ENCODE measurements at places on chromosomes 13 and 19. TPM values are rescaled to one million over a fixed set of nuclear protein-coding genes. Genes with fewer than 3 reads are reported as not detected.

DNA sequence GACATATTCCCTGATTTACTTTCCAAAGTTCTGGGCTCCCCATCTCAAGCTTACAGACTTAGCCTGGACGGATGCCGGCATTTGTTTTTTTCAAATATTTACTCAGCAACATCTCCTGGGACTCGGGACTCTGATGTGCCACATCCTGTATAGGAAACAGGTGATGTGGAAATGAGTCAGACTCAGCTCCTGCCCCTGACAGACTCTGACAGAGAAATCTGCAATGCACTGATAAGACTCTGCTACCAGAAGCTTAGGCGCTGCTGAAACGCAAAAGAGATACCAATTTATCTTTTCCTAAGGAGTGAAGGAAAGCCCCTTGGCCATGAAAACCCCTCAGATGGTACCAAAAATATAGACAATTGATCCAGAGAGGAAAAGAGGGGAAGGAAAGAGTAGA lies 16.2 kb downstream of the LAIR2 start:
- H3K27ac ChIP-seq, result peak overlapping the region; percentile 82
- DNase-seq, result peak; percentile 69
- H3K27me3 ChIP-seq, result peaks cover 17% of the 10 kb centered on the region
- no peaks in the 10 kb centered on the region for H3K36me3 ChIP-seq
- peak overlapping the region; percentile 9 for H3K4me3 ChIP-seq
- H3K4me1 ChIP-seq, result peaks cover 58% of the 10 kb centered on the region

DNA sequence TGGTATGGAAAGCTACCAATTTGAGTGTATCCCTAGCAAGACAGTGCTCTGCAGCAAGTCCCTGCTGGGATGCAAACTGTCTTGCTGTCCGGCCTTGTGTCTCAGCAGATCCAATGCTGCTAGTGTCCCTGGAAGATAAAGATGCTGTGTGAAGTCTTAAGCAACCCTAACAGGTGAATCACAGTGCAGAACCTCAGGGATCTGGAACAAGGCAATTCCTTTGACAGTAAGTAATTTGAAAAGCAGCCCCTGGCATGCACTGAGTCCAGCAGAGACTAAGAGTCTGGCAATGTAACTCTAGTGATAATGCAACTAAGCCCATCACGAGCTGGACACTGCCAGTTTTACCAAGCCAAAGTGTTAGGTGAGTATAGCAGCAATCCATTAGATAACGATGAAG lies 1.7 kb upstream of the UCHL3 start:
- no peak for DNase-seq
- no peaks in the 10 kb centered on the region for H3K36me3 ChIP-seq
- no peaks in the 10 kb centered on the region for H3K27me3 ChIP-seq

- no peak overlapping the region for H3K4me3 ChIP-seq
- H3K36me3 ChIP-seq, result no peaks in the 10 kb centered on the region
- H3K27ac ChIP-seq, result no peak overlapping the region
- no peaks in the 10 kb centered on the region for H3K27me3 ChIP-seq
- no peak for DNase-seq
Measured at GRCh38 chr13:48838193-48838973, 137.3 kb upstream of the FNDC3A start.

DNA sequence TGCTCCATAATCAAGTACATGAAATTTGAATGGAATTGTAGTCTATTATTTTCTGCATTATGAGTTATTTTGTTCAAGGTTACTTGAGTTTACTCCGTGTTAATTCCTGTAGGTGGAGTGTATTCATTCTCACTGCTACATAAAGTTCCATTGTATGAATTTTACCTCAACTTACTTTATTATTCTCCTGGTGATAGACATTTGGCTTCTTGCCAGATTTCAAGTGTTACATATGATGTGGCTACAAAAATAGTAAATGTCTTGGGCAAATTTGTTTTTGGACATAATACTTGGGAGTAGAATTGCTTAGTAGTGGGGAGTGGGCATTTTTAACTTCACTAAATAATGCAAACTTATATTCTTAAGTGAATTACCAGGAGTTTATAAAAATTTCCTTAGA lies 328.9 kb downstream of the SHISA2 start:
- H3K27me3 ChIP-seq, result peaks cover 3% of the 10 kb centered on the region
- H3K27ac ChIP-seq, result no peak overlapping the region
- H3K36me3 ChIP-seq, result no peaks in the 10 kb centered on the region
- no peak overlapping the region for H3K4me3 ChIP-seq
- DNase-seq, result no peak
- no peaks in the 10 kb centered on the region for H3K4me1 ChIP-seq

GRCh38 chr19:45074744-45075300 lies 1.5 kb downstream of the ZNF296 start:
- DNase-seq, result no peak
- no peaks in the 10 kb centered on the region for H3K27me3 ChIP-seq
- H3K36me3 ChIP-seq, result peaks cover 13% of the 10 kb centered on the region
- H3K27ac ChIP-seq, result peak overlapping the region; percentile 47

- no peak overlapping the region for H3K4me3 ChIP-seq
- H3K4me1 ChIP-seq, result peaks cover 15% of the 10 kb centered on the region
- DNase-seq, result peak; percentile 69
- H3K36me3 ChIP-seq, result no peaks in the 10 kb centered on the region
- peak overlapping the region; percentile 90 for H3K27ac ChIP-seq
Measured at GRCh38 chr13:28574617-28575142, 79.8 kb upstream of the FLT1 start.

GRCh38 chr19:2164020-2164998 lies 576 bp downstream of the DOT1L start:
- H3K27me3 ChIP-seq, result no peaks in the 10 kb centered on the region
- H3K36me3 ChIP-seq, result peaks cover 16% of the 10 kb centered on the region
- DNase-seq, result peak; percentile 73
- H3K4me1 ChIP-seq, result peaks cover 32% of the 10 kb centered on the region

DNA sequence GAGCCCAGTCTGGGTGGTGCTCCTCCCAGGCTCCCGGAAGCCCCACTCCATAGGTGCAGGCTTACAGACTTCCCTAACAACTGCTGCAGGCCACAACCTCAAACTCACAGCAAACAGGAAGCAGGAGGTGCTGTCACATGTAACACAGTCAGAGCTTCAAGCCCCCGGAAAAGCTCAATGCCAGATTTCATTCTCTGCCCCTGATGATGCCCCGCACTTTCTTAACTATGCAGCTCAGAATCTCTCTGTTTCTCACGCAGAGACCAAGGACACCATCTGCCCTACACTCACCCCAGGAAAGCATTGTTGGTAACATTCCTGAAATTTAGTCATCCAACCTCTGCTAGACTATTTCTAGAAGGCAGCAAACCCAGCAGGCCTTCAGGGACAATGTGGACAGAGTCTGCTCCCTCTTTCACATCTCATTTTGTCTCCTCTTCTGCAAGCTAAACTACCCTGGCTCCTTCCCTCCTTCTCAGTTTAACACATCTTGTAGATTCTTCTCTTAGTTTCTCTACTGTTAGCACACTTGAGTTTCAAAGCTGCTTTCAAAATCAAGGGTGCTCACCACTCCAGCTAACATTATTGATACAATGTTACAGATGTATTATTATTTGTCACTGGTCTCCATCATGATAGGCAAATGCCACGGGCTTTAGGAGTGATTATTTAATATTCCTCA lies 162.5 kb downstream of the KCTD12 start:
- DNase-seq, result peak; percentile 9
- no peaks in the 10 kb centered on the region for H3K4me1 ChIP-seq
- no peak overlapping the region for H3K27ac ChIP-seq
- H3K36me3 ChIP-seq, result no peaks in the 10 kb centered on the region

DNA sequence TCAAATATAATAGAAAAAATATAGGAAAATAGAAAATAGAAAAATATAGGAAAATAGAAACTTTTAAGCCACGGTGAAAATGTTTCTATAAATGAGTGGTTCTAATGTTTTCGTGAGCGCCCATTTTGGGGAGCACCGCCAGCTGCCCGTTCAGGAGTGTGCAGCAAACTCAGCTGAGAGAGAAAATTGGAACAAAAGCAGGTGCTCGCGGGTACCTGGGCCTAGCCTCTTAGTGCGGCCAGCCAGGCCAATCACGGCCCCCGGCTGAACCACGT lies 204 bp upstream of the PDX1 start:
- no peak overlapping the region for H3K27ac ChIP-seq
- peaks cover 26% of the 10 kb centered on the region for H3K4me1 ChIP-seq
- peak overlapping the region; percentile 12 for H3K4me3 ChIP-seq
- no peaks in the 10 kb centered on the region for H3K36me3 ChIP-seq
- H3K27me3 ChIP-seq, result peaks cover 65% of the 10 kb centered on the region

DNA sequence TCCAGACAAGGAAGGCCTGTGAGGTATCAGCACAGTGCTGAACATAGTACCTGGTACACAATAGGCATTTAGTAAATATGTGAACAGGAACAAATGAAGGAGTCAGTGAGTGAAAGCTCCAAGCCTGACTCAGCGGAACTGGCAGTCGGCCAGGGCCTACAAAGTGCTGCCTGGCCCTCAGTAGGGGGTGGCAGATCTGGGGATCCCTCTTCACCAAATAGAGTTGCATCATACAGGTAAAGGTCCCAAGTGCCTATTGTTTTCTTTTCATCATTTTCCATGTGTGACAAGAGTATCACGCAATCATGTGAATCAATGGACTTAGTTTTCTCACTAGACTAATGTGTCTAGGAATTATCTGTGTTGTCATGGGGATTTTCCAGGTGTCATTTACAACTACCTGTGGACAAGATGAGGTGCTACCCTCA lies 9.2 kb downstream of the CYP2B6 start:
- peak; percentile 32 for DNase-seq
- H3K36me3 ChIP-seq, result no peaks in the 10 kb centered on the region
- H3K4me1 ChIP-seq, result peaks cover 8% of the 10 kb centered on the region
- H3K4me3 ChIP-seq, result no peak overlapping the region

- no peak overlapping the region for H3K4me3 ChIP-seq
- no peaks in the 10 kb centered on the region for H3K36me3 ChIP-seq
- H3K27me3 ChIP-seq, result no peaks in the 10 kb centered on the region
- no peaks in the 10 kb centered on the region for H3K4me1 ChIP-seq
Measured at GRCh38 chr13:92251671-92252210, 853.3 kb downstream of the GPC5 start.

DNA sequence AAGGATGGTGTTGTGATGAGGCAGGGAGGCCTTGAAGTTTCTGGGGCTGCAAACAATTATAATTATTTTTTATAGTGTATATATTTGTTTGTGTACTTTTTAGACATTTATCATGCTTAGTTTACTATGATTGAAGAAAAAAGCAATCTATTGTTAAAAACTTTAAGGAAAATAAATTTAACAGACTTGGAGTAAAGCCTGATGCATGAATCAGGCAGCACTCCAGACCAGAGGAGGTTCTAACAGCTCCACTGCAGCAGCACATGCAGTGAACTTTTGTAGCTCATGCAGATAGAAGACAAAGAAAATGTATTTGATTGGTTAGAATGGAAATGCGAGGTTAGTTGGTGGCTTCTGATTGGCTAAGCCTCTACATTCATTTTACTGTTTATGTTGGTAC lies 36.8 kb upstream of the PABPC3 start:
- H3K4me1 ChIP-seq, result no peaks in the 10 kb centered on the region
- peaks cover 17% of the 10 kb centered on the region for H3K27me3 ChIP-seq
- DNase-seq, result no peak

DNA sequence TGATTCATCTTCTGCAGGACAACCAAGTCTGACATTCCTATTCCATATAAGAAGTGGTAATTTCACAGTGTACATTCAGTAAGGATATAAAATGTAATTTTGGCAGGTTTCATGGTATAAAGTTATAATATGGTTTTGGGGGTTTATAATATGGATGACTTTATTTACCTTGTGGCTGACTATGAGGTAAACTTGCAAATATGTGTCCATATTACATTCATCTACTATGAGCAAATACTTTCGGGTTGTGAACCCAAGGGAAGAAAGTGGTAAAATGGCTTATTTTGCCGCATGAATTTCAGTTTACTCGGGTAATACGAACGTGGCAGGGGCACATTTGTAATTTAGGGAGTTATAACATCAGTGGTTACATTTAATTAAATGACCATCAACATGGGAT lies 86.7 kb upstream of the TNFSF11 start:
- H3K27me3 ChIP-seq, result no peaks in the 10 kb centered on the region
- no peak for DNase-seq
- peaks cover 2% of the 10 kb centered on the region for H3K36me3 ChIP-seq
- no peak overlapping the region for H3K4me3 ChIP-seq
- H3K27ac ChIP-seq, result no peak overlapping the region
- no peaks in the 10 kb centered on the region for H3K4me1 ChIP-seq

- DNase-seq, result peak; percentile 81
- peaks cover 67% of the 10 kb centered on the region for H3K4me1 ChIP-seq
- H3K4me3 ChIP-seq, result peak overlapping the region; percentile 67
Measured at GRCh38 chr13:42355092-42355485, 83.1 kb downstream of the AKAP11 start.

DNA sequence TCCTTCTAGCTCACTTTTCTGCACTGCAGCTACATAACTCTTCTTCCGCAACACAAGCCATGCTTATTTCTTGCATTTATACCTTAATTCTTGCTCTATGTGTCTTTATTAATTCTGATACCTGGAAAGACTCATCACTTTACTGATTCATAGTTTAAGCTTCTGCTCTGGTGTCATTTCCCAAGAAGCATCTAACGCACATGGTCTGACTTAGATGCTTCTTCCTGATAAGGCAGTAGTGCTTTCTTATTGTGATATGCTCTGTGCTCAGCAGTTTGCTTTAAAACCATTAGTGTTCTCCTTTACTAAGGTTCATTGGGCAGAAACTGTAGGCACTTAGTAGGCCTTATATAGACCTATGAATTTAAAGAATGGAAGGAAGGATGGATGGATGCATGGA lies 66.4 kb downstream of the EPSTI1 start:
- H3K27ac ChIP-seq, result no peak overlapping the region
- no peaks in the 10 kb centered on the region for H3K27me3 ChIP-seq
- peaks cover 29% of the 10 kb centered on the region for H3K36me3 ChIP-seq
- no peak for DNase-seq
- no peaks in the 10 kb centered on the region for H3K4me1 ChIP-seq

DNA sequence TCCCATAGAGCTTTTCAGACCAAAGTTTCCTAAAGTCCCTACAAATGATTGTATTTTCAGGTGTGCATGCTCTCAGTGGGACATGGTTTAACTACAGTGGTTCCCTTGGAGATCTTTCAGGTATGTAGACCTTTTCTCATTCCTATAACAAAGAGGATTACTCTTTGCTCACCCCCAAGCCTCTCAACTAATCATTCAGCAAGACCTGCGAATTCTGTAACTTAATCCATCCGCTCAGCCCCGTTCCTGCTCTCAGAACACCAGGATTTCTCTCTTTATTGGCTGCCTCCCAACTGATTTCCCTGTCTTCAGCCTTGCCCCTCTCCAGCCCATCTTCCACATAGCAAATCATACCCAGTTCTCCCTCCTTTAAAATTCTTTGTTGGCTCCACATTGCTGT lies 253.6 kb downstream of the MTUS2 start:
- no peak overlapping the region for H3K27ac ChIP-seq
- no peaks in the 10 kb centered on the region for H3K36me3 ChIP-seq
- no peak for DNase-seq
- no peak overlapping the region for H3K4me3 ChIP-seq
- peaks cover 2% of the 10 kb centered on the region for H3K4me1 ChIP-seq

RFXAP gene
- 10.1 TPM for total RNA-seq

DYRK1B gene
- 4.8 TPM for total RNA-seq

ATP1A3 gene
- 1.8 TPM for total RNA-seq

GRK1 gene
- 0.21 TPM for total RNA-seq

SPTBN4 gene
- 2.4 TPM for total RNA-seq

RASIP1 gene
- 0.73 TPM for total RNA-seq

C5AR1 gene
- 0.41 TPM for total RNA-seq
